ENCODE measurements at places on chromosomes 4 and X.

GRCh38 chr4:123510221-123510620 lies 113.6 kb downstream of the SPRY1 start:
- DNase-seq, result no peak

GRCh38 chr4:111676533-111676932 lies 468.7 kb upstream of the FAM241A start:
- DNase-seq, result no peak

DNA sequence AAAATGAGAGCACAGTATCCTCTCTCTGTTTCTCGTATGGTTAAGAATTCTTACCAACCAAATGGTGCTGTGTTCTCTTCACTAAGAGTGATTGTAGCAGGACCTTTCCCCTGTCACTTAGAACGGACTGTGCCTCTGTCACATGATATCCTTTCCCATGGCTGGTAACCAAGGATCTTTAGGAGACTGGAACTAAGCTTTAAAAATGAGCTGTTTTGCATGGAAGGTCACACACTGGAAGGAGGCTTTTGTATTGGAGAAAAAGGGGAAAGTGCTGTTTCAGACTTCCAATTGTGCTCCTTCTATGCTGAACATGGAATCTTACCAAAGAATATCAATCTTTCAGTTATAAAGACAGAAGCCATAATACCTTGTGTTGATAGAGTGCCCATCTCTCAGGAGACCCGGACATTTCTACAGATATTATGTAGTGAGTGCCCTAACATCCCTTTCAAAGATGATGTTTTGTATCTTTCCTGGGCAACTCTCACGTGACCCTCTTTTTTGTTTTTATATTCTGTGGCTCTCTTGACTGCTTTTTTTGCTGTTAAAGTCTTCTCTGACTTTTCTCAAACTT lies 148.6 kb downstream of the SLC4A4 start:
- no peak for DNase-seq

DNA sequence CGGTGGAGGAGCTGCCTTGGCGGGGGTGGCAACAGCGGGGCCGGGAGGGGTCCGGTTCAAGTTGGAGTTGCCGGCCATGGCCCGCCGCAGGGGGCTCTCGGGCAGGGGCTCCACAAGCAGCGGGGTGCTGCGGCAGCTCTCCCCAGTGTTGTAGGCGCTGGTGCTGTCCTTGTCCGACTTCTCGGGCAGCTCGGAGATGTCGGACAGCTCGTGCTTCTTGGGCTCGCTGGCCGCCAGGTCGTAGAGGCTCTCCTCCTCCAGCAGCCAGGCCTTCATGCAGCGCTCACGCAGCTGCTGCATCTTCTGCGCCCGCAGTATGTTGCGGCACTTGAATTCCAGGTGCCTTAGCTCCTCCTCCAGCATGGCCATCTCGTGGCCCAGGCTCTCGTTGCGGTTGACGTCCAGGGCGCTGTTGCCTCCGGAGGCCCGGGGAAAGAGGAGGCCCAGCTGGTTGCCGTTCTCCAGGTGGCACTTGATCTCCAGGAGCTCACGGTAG lies 9.7 kb downstream of the SSR4 start:
- no peak for DNase-seq

DNA sequence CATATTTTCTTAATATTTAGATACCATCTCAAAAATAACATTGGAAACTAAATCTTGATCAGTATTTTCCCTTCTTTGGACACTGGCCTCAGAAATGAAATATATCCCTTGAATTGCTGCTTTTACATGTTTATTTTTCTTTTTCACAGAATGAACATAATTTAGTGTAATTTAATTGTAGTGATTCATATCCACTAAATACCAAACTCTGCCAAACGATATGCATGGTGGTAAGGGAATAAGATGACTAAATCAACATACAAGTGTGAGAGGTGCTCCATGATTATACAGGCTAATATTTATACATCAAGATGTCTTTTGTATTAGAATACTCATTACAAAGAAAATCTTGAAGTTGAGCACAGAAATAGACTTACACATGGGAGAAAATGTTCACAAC lies 216.8 kb upstream of the PACRGL start:
- no peak for DNase-seq

- no peak for DNase-seq
These were observed 790 bp downstream of the CLGN start for GRCh38 chr4:140426610-140427105.

DNA sequence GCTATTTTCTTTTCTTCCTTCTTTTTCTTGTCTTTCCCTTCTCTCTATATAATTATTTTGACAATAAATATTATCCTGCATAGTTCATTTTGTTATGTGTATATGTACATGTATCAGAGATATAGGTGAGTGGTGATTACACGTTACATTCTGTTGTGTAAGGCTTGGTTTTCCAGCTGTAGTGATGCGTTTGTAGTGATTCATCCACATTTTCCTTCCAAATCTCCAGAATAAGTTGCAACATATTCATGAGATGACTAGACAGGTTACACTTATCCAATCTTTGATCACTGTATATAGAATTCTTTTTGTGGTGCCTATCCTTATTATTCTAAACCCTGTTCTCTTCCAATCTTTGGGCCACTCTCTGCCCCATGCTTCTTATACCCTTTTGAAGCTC lies 540.2 kb downstream of the GBA3 start:
- no peak for DNase-seq

DNA sequence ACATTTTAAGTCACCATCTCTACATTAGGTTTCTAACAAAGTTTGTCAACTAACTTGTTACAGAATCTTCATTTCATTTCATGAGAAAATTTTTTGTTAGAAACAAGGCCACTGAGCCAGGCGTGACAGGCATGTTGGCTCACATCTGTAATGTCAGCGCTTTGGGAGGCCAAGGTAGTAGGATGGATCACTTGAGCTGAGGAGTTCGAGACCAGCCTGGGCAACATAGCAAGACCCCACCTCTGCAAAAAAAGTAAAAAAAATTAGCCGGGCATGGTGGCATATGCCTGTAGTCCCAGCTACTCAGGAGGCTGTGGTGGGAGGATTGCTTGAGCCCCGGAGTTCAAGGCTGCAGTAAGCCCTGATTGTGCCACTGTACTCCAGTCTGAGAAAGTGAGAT lies 32.3 kb downstream of the FAT1 start:
- DNase-seq, result no peak

DNA sequence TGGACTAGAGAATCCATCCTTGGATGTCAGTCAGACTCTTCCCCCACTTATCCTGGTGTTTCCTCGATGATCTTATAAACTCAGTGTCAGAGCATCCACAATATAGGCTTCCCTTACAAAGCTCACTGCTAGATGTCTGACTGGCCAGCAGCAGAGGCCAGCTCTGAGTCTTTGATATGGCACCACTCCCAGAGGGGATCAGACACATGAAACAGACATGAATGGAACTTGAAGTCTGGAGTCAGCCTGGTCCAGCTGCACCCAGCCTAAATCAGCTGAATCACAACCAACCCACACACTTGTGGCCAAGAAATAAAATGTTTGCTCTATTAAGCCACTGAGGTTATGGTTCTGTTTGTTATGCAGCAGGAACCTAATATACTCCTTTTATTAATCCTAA lies 129.6 kb upstream of the MED14 start:
- peak; percentile 65 for DNase-seq
